Activated CD4-positive, alpha-beta T cell treated with anti-CD3 and anti-CD28 coated beads for 1 hour (primary cell): ENCODE measurements at places on chromosomes 11 and 22.
A peak's percentile ranks its signal among the peaks of the same experiment; 100 is the strongest.

DNA sequence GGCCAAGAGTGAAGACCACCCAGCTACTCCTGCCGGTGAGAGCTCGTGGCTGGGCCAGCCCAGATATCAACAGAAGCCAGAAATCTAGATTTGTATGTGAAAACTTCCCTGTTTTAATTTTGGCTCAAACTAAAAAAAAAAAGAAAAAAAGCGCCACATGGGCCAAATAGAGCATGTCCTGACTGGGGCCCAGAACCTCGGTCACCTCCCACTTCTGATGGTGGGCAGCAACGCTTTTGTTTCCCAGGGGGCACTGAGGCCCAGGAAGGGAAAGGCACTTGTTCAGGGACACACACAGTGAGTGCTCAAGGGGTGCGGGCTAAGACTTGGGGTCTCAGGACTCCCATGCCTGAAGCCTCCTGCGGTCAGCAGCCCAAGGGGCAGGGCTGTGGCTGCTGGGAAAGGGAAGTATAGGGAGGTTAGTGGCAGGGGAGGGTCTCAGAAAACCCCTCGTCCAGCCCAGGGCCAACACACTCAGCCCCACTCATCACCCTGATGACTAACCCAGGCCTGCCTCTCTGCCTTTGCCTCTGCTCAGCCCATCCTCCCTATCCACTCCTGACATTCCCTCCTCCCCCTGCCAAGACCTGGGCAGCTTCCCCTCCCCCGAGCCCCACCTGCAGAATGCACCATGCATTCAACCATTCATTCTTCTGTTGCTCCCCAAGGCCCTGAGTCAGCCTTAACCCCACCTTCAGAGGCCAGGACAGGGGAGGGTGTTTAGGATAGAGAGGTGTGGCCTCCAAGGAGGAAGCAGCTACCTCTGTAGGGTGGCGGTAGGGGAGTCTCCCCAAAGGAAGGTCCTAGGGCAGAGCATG lies 30.0 kb upstream of the TCF20 start:
- peak; percentile 29 for DNase-seq

- DNase-seq, result no peak
Observed at GRCh38 chr22:42868751-42869251, 11.7 kb upstream of the ARFGAP3 start.

DNA sequence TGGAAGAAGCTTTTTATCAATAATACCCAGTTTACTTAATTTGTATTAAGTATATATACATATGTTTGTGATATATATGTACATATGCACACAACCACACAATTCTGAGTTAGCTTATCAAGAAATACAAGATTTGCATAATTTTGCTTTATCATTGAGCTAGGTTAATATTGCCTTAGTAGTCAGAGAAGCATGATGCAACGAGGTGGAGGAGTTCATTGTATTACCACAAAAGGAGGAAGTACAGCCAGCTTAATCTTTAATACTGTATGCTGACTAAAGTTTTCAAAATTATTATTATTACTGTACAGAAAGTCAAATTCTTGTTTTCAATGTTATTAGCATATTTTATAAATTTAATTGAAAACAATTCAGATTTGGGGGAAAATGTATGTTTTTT lies 278.4 kb upstream of the PDGFD start:
- no peak for DNase-seq

GRCh38 chr11:1087279-1087960 lies 12.7 kb downstream of the MUC2 start:
- DNase-seq, result no peak

DNA sequence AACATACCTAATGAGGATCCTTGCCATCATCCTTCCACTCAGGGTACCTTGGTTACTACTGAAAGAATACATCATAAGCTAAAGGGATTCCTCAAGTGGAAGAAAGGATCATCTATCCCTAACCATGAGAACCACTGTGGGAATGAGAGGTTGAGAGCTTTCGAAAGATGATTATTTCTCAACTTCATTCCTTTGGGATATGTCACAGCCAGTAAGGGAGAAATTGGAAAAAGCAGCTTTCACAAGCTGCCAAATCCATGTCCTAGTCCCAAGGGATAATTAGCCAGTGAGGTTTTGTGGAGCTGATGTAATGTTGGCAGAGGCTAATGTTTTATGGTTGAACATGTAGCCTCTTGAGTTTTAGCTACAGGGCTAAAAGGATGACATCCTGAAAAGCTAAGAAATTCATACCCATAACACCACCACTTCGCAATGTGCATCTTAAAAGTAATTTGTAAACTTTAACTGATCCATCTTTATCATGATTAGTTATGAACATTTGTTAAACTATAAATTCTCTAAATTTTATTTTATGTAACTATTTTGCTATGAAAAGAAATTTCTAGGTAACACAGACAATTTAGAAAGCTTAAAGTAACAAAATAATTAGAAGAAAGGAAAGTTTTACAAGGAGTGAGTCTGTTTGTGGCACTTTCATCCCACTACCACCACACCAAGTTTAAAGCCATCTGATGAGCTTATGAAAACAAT lies 123.9 kb downstream of the MRTFA start:
- no peak for DNase-seq

GRCh38 chr22:31509061-31509762 lies 12.9 kb downstream of the SFI1 start:
- DNase-seq, result no peak

DNA sequence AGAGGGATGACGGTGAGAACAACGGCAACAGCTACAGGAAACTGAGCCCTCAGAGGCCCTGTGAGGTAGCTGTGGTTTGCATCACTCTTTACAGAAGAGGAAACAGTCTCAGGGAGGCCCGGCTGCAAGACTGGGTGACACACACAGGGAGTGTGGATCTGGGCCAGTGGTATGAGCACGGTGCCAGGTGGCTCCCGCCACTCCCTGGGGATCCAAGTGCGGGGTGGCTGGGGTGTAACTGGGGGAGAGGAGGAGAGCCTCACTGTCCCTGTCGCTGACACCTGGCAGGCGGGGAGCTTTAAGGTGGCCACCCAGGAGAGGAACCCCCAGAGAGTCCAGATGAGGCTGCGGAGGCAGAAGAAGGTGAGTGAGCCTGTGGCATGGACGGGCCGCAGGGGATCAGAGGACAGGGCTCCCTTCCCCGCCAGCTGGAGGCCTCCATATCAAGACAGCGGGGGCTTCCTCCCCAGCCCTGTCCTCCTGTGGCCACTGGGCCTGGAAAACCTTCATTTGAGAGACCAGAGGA lies 5.6 kb downstream of the RGL4 start:
- DNase-seq, result peak; percentile 62

DNA sequence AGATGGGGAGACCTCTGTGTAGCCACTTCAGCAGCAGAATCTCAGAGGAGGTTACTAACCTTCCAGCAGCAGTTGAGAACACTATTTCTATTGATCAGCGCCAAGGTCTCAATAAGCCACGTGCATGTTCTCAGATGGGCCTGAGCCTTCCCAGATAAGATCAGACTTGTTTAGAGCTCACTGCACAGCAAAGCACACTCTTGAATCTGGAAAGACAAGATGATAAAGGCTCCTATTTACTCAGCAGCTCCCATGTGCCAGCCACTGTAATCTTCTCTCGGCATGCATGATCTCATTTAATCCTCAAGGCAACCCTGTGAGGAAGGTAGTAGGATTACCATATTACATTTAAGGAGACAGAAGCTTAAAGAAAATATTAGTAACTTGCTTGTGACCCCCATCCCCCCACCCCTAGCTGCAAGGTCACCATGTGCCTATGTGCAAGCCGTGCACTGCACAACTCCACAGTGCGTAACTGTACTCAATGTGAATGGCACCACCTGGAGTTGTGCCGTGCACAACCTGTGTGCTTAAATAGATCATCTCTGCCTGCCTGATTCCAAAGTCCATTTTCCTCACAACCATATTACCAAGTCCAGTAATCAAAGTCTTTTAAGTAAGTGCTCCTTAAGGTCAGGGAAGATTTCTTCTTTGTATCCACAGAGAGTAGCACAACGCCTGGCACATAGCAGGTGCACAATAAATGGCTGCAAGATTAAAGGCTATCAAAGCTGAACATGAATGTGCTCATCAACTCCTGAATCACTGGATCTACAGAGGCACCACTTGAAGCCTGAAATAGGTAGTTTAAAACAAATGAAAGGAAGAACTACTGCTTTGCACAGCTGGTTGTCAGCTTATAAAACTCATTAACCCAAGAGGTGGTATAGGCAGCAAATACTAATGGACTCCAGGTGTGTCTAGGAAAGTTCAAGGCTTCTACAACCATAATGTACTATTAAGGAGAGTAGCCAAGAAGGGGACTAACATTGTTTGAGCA lies 293.8 kb downstream of the BUD13 start:
- DNase-seq, result no peak

DNA sequence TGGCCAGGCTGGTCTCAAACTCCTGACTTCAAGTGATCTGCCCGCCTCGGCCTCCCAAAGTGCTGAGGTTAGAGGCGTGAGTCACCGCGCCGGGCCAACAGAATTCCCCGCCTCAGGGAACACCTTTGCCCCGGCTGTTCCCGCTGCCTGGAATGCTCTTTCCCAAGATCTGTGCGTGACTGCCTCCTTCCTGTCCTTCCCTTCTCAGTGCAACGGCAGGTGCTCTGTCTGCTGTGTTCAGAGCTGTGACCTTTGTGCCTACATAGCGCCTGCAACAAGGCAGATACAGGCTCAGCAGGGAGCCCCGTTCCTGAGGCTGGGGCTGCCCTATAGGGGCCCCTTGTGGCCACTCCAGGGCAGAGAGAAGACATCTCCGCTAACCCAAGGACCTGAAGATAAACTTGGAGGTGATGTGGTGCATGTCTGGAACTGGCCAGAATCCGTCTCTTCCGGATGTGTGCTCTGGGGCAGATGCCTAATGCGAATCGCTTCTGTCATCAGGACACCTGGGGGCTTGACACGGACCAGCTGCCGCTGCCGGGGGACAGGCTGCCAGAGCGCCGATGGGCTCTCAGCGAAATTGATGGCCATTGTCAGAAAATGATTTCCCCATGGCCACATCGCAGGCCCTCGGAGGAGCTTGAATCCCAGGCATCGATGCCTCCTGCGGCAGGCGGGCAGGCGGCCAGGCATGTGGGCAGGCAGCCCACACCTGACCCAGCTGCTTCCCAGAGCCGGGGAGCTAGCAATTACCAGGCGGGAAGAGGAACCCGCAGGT lies 43.5 kb upstream of the TCF20 start:
- DNase-seq, result peak; percentile 36

DNA sequence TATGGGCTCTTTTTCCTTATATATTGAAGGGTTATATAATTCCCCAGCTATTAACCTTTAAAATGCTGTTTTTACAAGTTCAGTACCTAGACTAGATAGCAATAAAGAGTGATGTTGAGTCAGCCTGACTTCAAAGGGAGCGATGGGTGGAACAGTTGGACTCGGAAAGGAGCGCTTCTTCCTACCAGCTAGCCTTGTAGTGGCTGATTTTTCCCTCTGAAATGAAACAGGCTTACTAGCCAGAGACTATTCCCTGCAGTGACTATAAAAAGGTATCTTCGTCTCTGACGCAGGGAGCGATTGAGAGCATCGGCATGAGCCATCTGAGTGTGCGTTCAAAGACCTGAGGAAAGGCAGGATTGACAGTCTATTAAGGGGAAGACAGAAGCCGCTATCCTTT lies 66.0 kb upstream of the GRAMD1B start:
- no peak for DNase-seq

DNA sequence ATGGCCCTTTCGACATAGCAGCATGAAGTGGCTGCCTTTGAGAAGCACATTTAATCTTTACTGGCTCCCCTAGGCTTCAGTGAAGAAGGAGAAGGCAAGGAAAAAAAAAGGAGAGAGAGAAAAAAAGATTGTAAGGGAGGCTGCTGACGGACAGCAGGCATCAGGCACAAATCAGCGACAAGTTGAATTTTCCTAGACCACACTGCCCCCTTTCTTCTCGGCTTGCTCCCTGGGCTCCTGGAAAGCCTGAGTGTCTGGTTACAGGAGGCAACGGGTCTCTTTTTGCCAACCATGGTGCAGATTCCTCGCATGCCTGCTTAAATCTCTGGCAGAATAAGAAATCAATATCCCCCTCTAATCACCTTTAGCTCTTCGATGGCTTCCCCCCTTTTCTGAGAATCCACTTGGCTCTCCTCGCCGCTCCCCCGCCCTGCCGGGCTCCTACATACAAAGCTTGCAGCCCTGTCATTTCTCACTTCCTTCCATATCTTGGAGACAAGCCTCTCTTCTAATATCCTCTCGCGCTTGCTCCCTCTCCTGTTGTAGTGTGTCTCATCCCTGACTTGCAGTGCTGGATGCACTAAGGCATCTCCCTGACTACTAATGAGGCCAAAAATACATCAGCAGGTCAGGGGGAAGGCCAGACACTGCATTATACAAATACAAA lies 14.3 kb downstream of the BLID start:
- no peak for DNase-seq

- DNase-seq, result no peak
Observed at GRCh38 chr11:28703371-28703770, 595.2 kb downstream of the METTL15 start.

DNA sequence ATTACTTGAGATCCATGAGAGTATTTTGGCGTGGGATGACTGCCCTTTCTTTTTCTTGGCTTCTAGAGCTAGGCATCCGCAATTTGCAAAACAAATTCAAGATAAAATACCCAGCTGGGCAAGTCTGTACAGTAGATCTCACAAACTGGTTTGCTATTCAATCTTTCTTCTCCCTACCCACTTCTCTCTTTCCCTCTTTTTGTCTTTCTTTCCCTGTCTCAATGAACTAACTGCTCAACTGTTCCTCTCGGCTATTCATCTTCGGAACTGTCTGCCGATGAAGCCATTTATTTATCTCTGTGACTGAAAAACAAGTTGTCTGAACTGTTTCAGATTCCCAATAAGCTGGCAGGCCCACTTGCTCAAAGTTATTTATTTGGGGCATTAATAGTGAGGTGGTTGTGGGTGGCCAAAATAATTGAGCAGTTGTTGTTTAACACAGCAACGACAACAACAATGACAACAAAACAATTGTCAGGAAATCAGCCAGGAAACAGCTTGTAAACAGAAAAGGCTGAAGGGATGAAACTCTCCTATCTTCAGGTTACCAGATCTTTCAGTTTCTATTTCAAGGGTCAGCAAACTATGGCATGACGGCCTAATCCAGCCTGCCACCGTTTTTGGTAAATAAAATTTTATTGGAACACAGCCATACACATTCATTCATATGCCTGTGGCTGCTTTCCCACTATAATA lies 76.0 kb upstream of the MTMR2 start:
- DNase-seq, result no peak

GRCh38 chr22:26066534-26066933 lies 102.7 kb upstream of the SEZ6L start:
- DNase-seq, result no peak

- no peak for DNase-seq
Observed at GRCh38 chr11:4560467-4560866, 15.5 kb downstream of the OR52M1 start.

GRCh38 chr22:45334068-45334467 lies 24.3 kb downstream of the FAM118A start:
- no peak for DNase-seq

- DNase-seq, result no peak
Observed at GRCh38 chr22:34972191-34972897, 93.6 kb upstream of the ISX start.

GRCh38 chr11:128232588-128232987 lies 354.8 kb downstream of the ETS1 start:
- DNase-seq, result no peak
